Effector memory CD4-positive, alpha-beta T cell (primary cell): ENCODE measurements at places on chromosomes 13 and 19.

DNA sequence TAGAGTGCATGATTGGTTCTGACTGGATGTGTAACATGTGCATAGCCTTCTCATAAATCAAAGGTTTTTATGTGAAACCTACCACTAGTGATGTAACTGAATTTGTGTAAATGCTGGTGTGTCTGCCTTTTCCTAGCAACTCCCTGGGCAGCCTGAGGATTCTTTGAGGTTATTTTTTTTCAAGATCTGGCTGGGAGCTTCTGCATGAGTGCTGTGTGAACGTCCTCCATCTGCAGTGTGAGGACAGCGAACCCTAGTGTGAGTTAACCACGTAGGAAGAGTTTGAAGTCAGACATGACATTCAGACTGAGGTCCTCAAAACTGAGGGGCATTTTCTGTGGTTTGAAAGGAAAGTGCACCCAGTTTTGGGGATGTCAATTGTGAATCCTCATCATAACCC lies 39.9 kb downstream of the DPRX start:
- no peak overlapping the region for H3K27ac ChIP-seq
- DNase-seq: no peak
- H3K4me1 ChIP-seq: no peaks in the 10 kb centered on the region
- H3K4me3 ChIP-seq: no peak overlapping the region
- H3K27me3 ChIP-seq: no peaks in the 10 kb centered on the region

GRCh38 chr13:98488736-98489135 lies 88.2 kb downstream of the STK24 start:
- H3K27me3 ChIP-seq: no peaks in the 10 kb centered on the region
- H3K4me3 ChIP-seq: no peak overlapping the region

DNA sequence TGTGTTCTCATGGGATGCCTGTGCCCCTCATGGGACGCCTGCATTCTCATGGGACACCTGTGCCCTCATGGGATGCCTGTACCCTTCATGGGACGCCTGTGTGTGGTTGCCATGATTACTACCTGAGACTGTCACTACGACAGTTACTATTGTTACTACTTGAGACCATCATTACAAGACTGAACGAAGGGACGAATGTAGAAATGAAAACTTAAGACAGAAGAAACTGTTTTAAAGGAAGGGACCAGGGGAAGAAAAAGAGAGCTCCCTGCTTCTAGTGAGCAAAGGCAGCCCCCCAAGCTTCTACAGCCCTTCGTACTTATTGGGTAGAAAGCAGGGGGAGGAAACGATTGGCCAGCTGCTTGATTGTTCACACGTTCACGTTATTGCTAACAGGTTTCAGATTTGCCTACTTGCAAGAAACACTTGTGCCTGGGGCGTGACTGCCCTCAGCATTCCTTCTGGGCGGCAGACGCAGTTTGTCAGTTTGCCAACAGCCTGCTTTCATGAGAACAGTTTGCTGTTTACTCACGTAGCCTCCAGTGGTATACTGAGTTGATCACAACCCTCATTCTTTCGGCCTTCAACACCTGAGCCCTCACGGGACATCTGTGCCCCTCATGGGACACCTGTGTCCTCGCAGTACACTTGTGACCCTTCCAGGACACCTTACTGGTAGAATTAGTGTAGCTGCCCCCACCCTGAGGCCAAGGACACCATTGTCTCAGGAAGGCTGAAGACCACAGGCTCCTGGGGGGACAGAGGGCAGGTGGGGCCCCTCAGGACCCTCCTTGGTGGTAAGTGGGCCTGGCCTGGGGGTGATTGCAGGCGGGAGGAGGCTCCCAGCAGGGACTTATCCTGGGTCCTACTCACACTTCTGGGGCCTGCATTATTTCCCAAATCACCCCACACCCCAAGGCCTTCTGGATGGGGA lies 2.5 kb upstream of the S1PR4 start:
- peaks cover 15% of the 10 kb centered on the region for H3K4me1 ChIP-seq
- no peaks in the 10 kb centered on the region for H3K27me3 ChIP-seq
- peak; percentile 42 for DNase-seq
- peak overlapping the region; percentile 31 for H3K4me3 ChIP-seq

DNA sequence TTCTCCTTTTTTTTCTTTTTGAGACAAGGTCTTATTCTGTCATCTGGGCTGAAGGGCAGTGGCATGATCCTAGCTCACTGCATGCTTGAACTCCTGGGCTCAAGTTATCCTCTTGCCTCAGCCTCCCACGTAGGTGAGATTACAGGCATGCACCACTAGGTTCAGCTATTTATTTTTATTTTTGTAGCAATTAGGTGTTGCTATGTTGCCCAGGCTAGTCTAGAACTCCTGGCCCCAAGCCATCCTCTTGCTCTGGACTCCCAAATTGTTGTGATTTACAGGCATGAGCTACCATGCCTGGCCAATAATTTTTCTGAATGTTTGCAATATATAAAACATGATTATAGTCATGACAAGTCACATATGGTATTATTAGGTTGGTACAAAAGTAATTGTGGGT lies 161.1 kb upstream of the ATXN8OS start:
- H3K36me3 ChIP-seq: no peaks in the 10 kb centered on the region
- no peaks in the 10 kb centered on the region for H3K4me1 ChIP-seq
- no peak overlapping the region for H3K4me3 ChIP-seq

DNA sequence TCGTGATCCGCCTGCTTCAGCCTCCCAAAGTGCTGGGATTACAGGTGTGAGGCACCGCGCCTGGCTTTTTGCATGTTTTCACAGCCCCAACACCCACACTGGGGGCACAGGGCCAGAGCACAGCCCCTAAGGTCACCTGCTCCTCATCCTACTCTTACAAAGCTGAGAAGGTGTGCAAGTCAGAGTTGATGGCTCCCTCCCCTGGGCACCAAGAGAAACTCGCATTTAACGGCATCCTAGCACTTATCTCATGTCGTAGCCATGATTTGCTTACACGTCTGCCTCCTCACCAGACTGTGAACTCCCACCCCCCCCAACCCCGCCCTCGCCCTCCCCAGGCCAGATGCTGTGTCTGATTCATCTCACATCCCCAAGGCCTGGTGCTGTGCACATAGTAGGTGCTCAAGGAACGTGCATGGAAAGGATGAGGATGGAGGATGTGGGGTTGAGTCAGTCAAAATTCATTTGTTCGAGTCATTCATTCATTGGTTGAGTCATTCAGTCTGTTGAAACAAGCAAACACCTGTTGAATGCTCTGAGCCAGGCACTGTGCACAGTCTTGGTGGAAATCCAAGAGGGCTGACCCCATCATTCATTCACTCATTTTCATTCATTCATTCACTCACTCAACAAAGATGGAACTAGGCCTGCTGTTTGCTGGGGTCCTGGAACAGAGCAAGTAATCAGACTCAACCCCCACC lies 11.3 kb downstream of the SHANK1 start:
- no peak for DNase-seq
- no peak overlapping the region for H3K4me3 ChIP-seq
- no peaks in the 10 kb centered on the region for H3K4me1 ChIP-seq

GRCh38 chr19:1417145-1417544 lies 9.8 kb downstream of the DAZAP1 start:
- no peak overlapping the region for H3K27ac ChIP-seq
- no peak for DNase-seq
- peaks cover 56% of the 10 kb centered on the region for H3K36me3 ChIP-seq

DNA sequence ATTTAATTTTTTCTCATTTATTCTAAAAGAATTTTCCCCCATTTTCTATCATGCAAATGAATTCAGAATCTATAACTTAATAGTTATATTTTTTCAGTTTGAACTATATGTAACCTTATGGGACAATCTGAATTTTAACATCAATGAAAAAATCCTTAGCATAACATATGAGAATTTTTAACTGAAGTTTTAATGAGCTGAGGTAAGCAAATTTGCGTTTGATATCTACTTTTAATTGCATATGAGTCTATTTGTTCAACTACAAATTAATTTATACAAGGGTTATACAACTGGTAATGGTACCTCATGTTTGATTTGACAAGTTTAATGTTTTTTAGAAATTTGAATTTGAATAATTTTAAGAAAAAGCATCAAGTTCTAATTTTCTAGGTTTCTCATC lies 384.4 kb upstream of the PCDH9 start:
- no peaks in the 10 kb centered on the region for H3K27me3 ChIP-seq
- H3K4me3 ChIP-seq: no peak overlapping the region
- H3K36me3 ChIP-seq: no peaks in the 10 kb centered on the region
- no peak for DNase-seq
- no peak overlapping the region for H3K27ac ChIP-seq

- no peak overlapping the region for H3K27ac ChIP-seq
- H3K36me3 ChIP-seq: no peaks in the 10 kb centered on the region
- H3K4me1 ChIP-seq: no peaks in the 10 kb centered on the region
- no peak for DNase-seq
- no peaks in the 10 kb centered on the region for H3K27me3 ChIP-seq
These were observed 9.7 kb downstream of the IGSF23 start for GRCh38 chr19:44623080-44623479.

GRCh38 chr19:9839415-9839814 lies 4.3 kb downstream of the PIN1 start:
- no peaks in the 10 kb centered on the region for H3K27me3 ChIP-seq
- H3K4me1 ChIP-seq: peaks cover 10% of the 10 kb centered on the region
- H3K36me3 ChIP-seq: peaks cover 63% of the 10 kb centered on the region
- DNase-seq: no peak

GRCh38 chr19:7694499-7694898 lies 7.4 kb downstream of the FCER2 start:
- no peak overlapping the region for H3K27ac ChIP-seq
- no peaks in the 10 kb centered on the region for H3K4me1 ChIP-seq
- no peaks in the 10 kb centered on the region for H3K27me3 ChIP-seq
- no peak for DNase-seq
- no peaks in the 10 kb centered on the region for H3K36me3 ChIP-seq

DNA sequence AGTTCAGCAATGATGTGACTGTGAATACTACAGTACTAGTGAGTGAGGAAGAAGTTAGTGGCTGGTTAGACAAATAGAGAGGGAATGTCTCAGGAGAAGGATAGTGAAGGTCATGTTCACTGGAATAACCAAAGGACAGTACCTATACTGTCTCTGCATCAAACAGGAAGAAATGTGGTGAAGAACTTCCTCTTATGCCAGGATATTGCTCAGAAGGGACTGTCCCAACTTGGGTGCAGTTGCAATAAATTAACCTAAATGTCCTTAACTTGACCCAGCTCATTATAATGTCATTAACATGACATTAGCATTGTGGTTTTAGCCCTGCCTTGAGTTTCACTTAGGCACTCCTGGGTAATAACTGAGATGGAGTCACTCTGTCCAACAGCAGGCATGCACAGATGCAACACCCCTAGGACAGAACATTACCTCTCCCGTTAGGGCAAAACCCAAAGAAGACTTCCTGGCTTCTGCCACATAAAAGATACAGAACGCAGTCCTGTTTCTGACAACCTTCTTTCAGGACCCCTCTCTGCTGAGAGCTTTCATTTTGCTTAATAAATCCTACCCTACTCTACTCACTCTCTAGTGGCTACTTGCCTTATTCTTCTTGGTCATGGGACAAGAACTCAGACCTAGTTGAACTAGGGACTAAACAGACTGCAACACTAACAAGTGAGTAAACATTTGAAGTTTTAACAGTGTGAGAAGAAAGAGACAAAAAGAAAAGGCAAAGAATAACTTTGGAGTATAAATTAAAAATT lies 1591.6 kb upstream of the MIR17HG start:
- no peak overlapping the region for H3K4me3 ChIP-seq
- no peaks in the 10 kb centered on the region for H3K27me3 ChIP-seq
- DNase-seq: no peak
- H3K27ac ChIP-seq: no peak overlapping the region
- H3K36me3 ChIP-seq: no peaks in the 10 kb centered on the region

GRCh38 chr13:112783135-112783977 lies 93.5 kb downstream of the ATP11A start:
- no peak overlapping the region for H3K27ac ChIP-seq
- no peak for DNase-seq
- no peaks in the 10 kb centered on the region for H3K27me3 ChIP-seq
- peaks cover 9% of the 10 kb centered on the region for H3K36me3 ChIP-seq
- H3K4me3 ChIP-seq: no peak overlapping the region

- no peaks in the 10 kb centered on the region for H3K27me3 ChIP-seq
- no peak overlapping the region for H3K27ac ChIP-seq
- H3K4me1 ChIP-seq: peaks cover 16% of the 10 kb centered on the region
- H3K36me3 ChIP-seq: no peaks in the 10 kb centered on the region
- DNase-seq: no peak
- no peak overlapping the region for H3K4me3 ChIP-seq
These were observed 2.0 kb upstream of the VPS36 start for GRCh38 chr13:52452470-52452869.

DNA sequence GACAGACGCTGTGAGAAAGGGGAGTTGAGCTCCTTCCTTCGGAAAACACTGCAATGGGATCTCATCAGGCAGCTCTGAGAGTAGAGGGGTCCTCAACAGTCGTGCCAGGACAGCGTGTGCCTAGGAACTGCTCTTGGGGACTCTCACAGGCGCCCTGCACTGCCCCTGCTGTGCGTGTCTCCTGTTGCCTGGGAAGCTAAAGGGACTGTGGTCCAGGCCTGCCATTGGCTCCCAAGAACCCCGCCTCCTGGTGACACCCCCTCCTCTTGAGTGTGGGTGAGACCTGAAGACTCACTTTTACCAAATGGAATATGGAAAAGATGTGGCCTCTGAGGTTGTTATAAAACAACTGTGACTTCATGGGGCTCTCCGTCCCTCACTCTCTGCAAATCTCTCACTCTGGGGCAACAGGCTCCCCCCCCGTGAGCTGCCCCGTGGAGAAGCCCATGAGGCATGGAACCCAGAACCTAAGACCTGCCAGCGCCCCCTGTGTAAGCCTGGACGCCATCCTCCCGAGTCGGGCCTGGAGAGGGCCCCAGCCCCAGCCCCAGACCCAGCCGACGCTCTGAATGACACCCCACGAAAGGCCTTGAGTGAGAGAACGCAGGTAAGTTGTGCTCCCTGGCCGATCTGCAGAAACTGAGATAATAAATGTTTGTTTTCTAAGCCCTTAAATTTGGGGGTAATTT lies 302.7 kb downstream of the FGF9 start:
- no peaks in the 10 kb centered on the region for H3K27me3 ChIP-seq
- H3K36me3 ChIP-seq: no peaks in the 10 kb centered on the region
- DNase-seq: no peak
- H3K4me1 ChIP-seq: no peaks in the 10 kb centered on the region

GRCh38 chr13:42997381-42997780 lies 5.3 kb upstream of the EPSTI1 start:
- no peak overlapping the region for H3K27ac ChIP-seq
- DNase-seq: no peak
- H3K4me3 ChIP-seq: no peak overlapping the region
- H3K27me3 ChIP-seq: no peaks in the 10 kb centered on the region

DNA sequence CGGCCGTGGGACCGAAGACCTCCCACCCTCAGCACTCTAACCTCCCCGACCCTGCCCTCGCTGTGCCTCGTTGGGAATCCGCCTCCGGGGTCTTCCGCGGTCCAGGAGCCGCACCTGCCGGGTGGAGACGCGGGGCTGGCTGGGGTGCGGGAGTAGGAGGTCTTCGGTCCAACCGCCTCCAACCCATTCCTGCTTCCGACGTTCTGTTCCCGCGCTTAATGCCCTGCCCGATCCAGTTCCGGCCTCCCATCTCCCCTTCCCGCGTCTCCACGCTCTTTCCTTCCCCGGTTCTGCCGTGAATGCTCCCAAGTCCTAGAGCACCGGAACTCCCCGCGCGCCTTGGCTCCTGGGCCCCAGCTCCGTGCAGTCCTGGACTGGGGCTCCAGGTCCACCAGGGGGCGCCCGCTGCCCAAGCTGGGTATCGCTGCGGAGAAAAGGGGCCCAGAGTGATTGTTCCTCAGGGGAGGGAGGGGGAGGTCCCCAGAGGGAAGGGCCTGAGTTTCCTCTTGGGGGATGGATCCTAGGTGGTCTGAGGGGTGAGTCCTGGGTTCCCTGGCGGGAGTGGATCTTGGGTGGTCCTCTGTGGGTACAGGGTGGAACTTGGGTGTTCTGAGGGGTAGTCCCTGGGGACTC lies 14.1 kb upstream of the TNFSF9 start:
- peak overlapping the region; percentile 69 for H3K4me3 ChIP-seq
- H3K4me1 ChIP-seq: peaks cover 19% of the 10 kb centered on the region
- H3K27ac ChIP-seq: peak overlapping the region; percentile 20
- no peaks in the 10 kb centered on the region for H3K27me3 ChIP-seq
- H3K36me3 ChIP-seq: no peaks in the 10 kb centered on the region
- peak; percentile 70 for DNase-seq
